ENCODE measurements at places on chromosomes 2 and 18. TPM values are rescaled to one million over a fixed set of nuclear protein-coding genes. Genes with fewer than 3 reads are reported as not detected.

The NT5C1B gene
- not detected for total RNA-seq

The CDKL4 gene
- total RNA-seq = 0.88 TPM

The MEP1B gene
- not detected for total RNA-seq

The STON1 gene
- total RNA-seq = 20.1 TPM

The STAT4 gene
- total RNA-seq = 1.1 TPM

The IGFBP2 gene
- 35.0 TPM for total RNA-seq

The ABCG5 gene
- not detected for total RNA-seq

The CPS1 gene
- 4.2 TPM for total RNA-seq

The CNRIP1 gene
- total RNA-seq = 42.2 TPM

The LYPD6B gene
- 12.5 TPM for total RNA-seq

The SFT2D3 gene
- total RNA-seq = 8.2 TPM

The CHRNG gene
- total RNA-seq = not detected

The DNAH6 gene
- under 0.01 TPM for total RNA-seq

The ABCG8 gene
- not detected for total RNA-seq

The NTSR2 gene
- total RNA-seq = not detected

The ANKRD62 gene
- total RNA-seq = not detected

The HOXD10 gene
- total RNA-seq = 0.66 TPM

The SCTR gene
- total RNA-seq = not detected

The LAMA3 gene
- total RNA-seq = 0.88 TPM

The OSGEPL1 gene
- total RNA-seq = 2.4 TPM

The CDH20 gene
- total RNA-seq = not detected

The SERPINB11 gene
- total RNA-seq = not detected

The LAMA1 gene
- total RNA-seq = 12.5 TPM

The BOLL gene
- total RNA-seq = not detected

The SIX2 gene
- under 0.01 TPM for total RNA-seq

The GNLY gene
- total RNA-seq = not detected

The COLEC11 gene
- total RNA-seq = 1.1 TPM

The UNC80 gene
- not detected for total RNA-seq

The TNP1 gene
- total RNA-seq = not detected

The GPR45 gene
- 0.22 TPM for total RNA-seq

The FAM237A gene
- not detected for total RNA-seq

The MALT1 gene
- 37.8 TPM for total RNA-seq

The LRRTM1 gene
- not detected for total RNA-seq

The NYAP2 gene
- not detected for total RNA-seq

The YES1 gene
- total RNA-seq = 82.8 TPM

The LIMS2 gene
- 9.6 TPM for total RNA-seq

The RFX8 gene
- 3.1 TPM for total RNA-seq

The CCDC121 gene
- 0.88 TPM for total RNA-seq

The IL1RN gene
- not detected for total RNA-seq

The NMS gene
- not detected for total RNA-seq

The KHK gene
- total RNA-seq = 0.22 TPM

The PTPRM gene
- 65.9 TPM for total RNA-seq

The CNNM3 gene
- 10.0 TPM for total RNA-seq

All from placental pericyte (primary cell).